ENCODE measurements at places on chromosomes 4 and X.

GRCh38 chr4:153348006-153348405 is 3.5 kb downstream of the MND1 start:
- H3K27ac ChIP-seq, result no peak overlapping the region
- no peak overlapping the region for H3K4me3 ChIP-seq
- H3K36me3 ChIP-seq, result peaks cover 41% of the 10 kb centered on the region
- no peak for DNase-seq
- peaks cover 42% of the 10 kb centered on the region for H3K4me1 ChIP-seq

GRCh38 chr4:71253545-71253944 is 85.3 kb upstream of the SLC4A4 start:
- DNase-seq, result no peak
- no peak overlapping the region for H3K27ac ChIP-seq
- H3K36me3 ChIP-seq, result no peaks in the 10 kb centered on the region
- no peak overlapping the region for H3K4me3 ChIP-seq
- peaks cover 8% of the 10 kb centered on the region for H3K27me3 ChIP-seq

DNA sequence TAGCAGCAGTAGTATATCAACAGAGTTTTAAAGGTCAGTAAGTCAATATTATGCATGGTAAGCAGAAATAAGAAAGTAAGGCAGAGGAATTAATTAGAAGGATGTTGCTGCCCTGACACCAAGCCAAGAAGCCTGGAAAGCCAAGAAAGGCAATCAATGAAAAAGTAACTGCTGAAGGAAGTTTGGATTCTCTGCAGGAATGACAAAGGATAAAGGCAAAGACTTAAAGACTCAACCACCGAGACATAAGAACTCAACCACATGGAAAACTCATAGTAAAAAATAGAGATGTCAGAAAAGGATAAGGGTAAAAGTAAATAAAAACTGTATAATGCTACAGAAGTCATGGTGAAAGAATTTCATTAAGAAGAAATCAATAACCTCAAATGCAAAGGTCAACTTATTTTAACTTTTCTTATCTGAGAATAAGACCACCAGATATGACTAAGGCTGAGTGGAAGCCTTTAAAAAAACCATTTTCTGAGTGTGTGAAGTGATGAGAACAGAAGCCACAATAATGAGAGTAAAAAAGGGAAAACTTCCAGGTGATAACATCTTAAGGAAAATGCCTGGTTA is 55.2 kb downstream of the NEK1 start:
- H3K27me3 ChIP-seq, result no peaks in the 10 kb centered on the region
- H3K36me3 ChIP-seq, result peaks cover 33% of the 10 kb centered on the region
- no peak overlapping the region for H3K4me3 ChIP-seq
- H3K27ac ChIP-seq, result no peak overlapping the region
- DNase-seq, result no peak
- H3K4me1 ChIP-seq, result no peaks in the 10 kb centered on the region

GRCh38 chr4:183434264-183434663 is 10.2 kb upstream of the CDKN2AIP start:
- no peak for DNase-seq
- no peaks in the 10 kb centered on the region for H3K36me3 ChIP-seq
- H3K4me1 ChIP-seq, result peaks cover 22% of the 10 kb centered on the region
- H3K27ac ChIP-seq, result no peak overlapping the region

DNA sequence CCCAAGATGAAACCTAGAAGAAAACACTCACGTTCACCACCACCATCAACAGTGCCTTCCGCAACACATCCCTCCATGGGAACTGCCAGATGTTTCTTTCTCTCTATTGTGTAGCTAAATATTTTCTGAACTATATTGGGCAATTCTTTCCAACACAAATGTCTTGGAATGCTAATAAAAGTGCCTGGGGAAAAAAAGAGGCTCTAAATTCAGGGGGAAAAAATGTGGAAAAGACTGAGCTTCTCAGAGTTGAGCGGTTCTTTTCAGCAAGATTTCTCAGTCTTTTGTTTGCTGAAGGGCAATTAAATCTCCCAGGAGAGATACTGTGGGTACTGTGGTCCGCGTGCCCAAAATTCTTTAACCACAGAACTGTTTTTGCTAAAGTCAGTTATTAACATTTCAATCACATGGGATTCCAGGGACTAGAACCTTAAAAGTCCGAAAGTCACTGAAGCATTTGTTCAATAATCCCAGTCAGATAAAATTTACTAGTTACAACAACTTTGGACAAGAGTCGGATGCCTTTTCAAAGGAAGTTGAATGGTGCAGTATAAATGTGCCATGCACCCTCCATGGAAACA is 51.9 kb upstream of the DHRSX start:
- H3K36me3 ChIP-seq, result no peaks in the 10 kb centered on the region
- H3K4me1 ChIP-seq, result no peaks in the 10 kb centered on the region
- no peak overlapping the region for H3K4me3 ChIP-seq
- no peak overlapping the region for H3K27ac ChIP-seq
- no peak for DNase-seq

DNA sequence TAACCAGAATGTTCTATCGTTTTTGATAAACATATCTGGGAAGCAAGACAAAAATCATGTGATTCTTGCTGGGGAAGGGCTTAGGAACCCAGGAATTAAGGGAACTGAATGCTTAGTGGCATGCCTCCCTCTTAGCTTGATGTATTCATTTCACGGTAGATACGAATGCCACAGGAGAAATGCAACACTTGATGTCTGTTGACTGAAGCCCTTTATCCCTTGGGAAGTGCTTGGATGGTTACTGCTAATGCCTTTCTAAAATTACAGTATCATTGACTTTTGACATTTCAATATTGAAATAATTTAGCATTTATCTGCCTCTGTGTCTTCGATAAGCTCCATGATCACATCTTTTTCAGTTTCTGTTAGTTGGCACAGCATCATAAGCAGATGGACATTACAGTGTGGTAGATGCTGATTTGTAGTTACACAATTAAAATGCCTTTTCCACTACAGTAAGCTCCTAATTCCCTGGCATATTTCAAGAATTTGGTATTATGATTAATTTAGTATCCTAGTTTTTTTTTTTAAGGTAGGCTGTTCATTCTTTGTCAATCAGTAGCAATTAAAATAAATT is 226.7 kb downstream of the ARHGAP10 start:
- H3K4me3 ChIP-seq, result no peak overlapping the region
- H3K4me1 ChIP-seq, result no peaks in the 10 kb centered on the region
- peaks cover 3% of the 10 kb centered on the region for H3K36me3 ChIP-seq

DNA sequence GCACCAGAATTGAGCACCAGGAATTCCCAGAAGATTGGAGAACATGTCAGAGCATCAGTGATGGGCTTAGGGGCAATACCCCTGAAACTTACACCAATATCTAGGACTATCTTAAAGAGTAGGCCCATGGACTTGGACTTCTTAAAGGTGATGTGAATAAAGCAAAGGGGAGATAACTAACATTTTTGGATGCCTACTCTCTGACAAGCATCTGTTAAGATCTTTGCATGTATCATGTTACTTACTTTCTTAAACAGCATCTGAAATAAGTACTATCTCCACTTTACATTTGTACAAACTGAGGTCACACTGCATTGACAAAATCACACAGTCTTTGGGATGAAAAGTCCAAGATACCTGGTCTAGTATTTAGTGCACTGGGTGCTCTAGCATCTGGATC is 258.6 kb upstream of the ARSJ start:
- H3K27me3 ChIP-seq, result no peaks in the 10 kb centered on the region
- H3K4me3 ChIP-seq, result no peak overlapping the region
- no peak for DNase-seq
- H3K4me1 ChIP-seq, result no peaks in the 10 kb centered on the region

GRCh38 chrX:6460893-6461490 is 73.9 kb downstream of the VCX3A start:
- no peaks in the 10 kb centered on the region for H3K36me3 ChIP-seq
- H3K27me3 ChIP-seq, result no peaks in the 10 kb centered on the region
- no peak for DNase-seq

DNA sequence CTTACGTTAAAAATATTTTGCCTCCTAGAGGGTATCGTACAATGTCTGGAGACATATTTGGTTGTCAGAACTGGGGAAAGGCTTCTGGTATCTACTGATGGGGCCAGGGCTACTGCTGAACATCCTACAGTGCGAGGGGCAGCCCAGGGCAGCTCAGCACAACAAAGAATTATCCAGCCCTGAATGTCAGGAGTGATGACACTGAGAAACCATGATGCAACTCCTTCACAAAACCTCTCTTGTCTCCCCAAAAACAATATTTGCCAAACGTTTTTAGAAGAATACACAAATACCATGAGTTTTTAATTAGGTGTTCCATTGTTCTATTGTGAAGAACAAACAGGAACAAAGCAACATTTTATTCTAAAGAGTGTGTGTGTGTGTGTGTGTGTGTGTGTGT is 43.4 kb upstream of the CLNK start:
- DNase-seq, result no peak
- H3K27ac ChIP-seq, result no peak overlapping the region
- peaks cover 43% of the 10 kb centered on the region for H3K4me1 ChIP-seq
- no peaks in the 10 kb centered on the region for H3K36me3 ChIP-seq
- H3K27me3 ChIP-seq, result no peaks in the 10 kb centered on the region

GRCh38 chr4:47532658-47533057 is 47.6 kb downstream of the ATP10D start:
- H3K27me3 ChIP-seq, result no peaks in the 10 kb centered on the region
- peaks cover 69% of the 10 kb centered on the region for H3K4me1 ChIP-seq
- no peak for DNase-seq
- H3K4me3 ChIP-seq, result peak overlapping the region; percentile 63
- peaks cover 64% of the 10 kb centered on the region for H3K36me3 ChIP-seq

- H3K36me3 ChIP-seq, result no peaks in the 10 kb centered on the region
- no peak overlapping the region for H3K4me3 ChIP-seq
- no peaks in the 10 kb centered on the region for H3K4me1 ChIP-seq
- H3K27me3 ChIP-seq, result no peaks in the 10 kb centered on the region
- no peak for DNase-seq
Measured at GRCh38 chr4:187972135-187972534, 23.4 kb upstream of the ZFP42 start.

Data from activated CD8-positive, alpha-beta T cell treated with anti-CD3 and anti-CD28 coated beads, Interleukin-2, amount 10 ng/mL, durations not matched to agents 7 days and 5 days (primary cell).